ENCODE measurements at places on chromosomes 12 and 14.

- no peak for DNase-seq
Observed at GRCh38 chr12:49924628-49925246, 21.0 kb upstream of the FAIM2 start.

- DNase-seq = no peak
Observed at GRCh38 chr14:36055681-36056225, 120.8 kb downstream of the PTCSC3 start.

GRCh38 chr12:89965993-89966392, 257.4 kb upstream of the ATP2B1 start:
- DNase-seq = no peak

DNA sequence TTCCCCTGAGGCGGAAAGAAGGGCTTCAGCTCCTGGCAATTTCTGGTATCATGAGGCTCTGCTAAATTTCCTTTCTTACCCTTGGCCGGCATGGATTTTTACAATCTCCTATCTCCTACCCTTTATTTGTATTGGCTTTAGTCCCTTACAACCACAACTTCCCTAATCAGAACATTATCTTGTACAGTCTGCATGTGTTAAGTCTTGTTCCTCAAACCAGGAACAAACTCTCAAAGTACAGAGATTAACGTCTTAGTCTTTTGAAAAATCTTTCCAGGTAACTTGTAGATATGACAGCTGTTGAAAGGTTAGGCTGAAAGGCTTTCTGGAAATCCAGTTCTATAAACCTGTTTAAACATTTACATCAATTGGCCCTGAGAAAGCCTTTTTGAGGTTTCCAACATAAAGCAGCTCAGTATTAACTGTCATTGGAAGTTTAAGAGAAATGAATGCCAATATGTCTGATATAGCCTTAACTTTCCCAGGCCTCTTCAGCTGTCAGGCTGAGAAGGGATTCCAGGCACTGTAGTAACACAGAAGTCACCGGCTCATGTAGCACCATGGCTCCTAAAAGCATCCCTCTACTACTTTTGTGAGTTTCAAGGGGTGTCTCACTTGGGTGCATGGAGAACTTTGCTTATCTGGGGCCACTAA, 360.5 kb downstream of the FUT8 start:
- no peak for DNase-seq

- DNase-seq = no peak
Observed at GRCh38 chr14:94041551-94042346, 15.6 kb downstream of the OTUB2 start.

- DNase-seq = no peak
Observed at GRCh38 chr14:100567877-100568163, 19.4 kb downstream of the BEGAIN start.

- no peak for DNase-seq
Observed at GRCh38 chr14:71607056-71607455, 325.2 kb upstream of the RGS6 start.

- DNase-seq = no peak
Observed at GRCh38 chr12:45379261-45379660, 163.4 kb downstream of the ANO6 start.
